ENCODE measurements at places on chromosomes 2 and 18.

DNA sequence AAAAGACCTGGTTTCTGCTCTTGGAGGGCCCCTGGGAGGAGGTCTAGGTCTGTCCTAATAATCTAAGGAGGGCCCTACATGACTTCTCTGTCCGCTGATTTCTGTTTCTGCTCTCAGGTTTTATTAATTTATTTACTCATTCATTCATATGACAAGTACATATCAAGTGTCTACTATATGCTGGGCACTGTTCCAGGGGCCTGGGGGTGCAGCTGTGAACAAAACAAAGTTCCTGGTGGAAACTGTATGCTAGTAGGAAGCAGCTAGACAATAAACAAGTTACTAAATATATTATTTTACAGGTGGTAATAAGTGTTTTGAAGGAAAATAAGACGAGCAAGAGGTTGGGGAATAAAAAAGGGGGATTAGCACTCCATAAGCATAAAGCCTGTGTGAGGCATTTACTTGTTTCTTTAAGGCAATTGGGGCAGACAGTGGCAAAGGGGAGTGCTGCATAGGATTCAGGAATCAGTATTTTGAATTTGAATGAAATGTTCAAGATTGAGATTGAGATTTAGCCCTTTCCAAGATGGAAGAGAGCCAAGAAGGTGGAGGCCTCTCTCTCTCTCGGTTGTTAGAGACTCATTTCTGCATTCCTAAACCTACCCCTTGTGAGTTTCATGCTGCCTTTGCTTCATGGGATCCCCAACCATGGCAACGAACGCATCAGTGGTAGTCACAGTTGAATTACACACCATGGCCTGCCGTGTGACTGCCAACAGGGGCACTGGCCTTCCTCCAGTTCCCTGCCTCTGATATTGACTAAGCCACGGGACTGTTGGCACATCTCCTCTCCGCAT lies 28.3 kb downstream of the DRC1 start:
- H3K36me3 ChIP-seq = no peaks in the 10 kb centered on the region
- no peak for DNase-seq
- no peaks in the 10 kb centered on the region for H3K27me3 ChIP-seq
- no peak overlapping the region for H3K4me3 ChIP-seq

GRCh38 chr2:222866358-222866960 lies 5.6 kb downstream of the ACSL3 start:
- no peak for DNase-seq
- H3K4me3 ChIP-seq = no peak overlapping the region
- H3K27ac ChIP-seq = no peak overlapping the region
- no peaks in the 10 kb centered on the region for H3K27me3 ChIP-seq
- no peaks in the 10 kb centered on the region for H3K36me3 ChIP-seq

DNA sequence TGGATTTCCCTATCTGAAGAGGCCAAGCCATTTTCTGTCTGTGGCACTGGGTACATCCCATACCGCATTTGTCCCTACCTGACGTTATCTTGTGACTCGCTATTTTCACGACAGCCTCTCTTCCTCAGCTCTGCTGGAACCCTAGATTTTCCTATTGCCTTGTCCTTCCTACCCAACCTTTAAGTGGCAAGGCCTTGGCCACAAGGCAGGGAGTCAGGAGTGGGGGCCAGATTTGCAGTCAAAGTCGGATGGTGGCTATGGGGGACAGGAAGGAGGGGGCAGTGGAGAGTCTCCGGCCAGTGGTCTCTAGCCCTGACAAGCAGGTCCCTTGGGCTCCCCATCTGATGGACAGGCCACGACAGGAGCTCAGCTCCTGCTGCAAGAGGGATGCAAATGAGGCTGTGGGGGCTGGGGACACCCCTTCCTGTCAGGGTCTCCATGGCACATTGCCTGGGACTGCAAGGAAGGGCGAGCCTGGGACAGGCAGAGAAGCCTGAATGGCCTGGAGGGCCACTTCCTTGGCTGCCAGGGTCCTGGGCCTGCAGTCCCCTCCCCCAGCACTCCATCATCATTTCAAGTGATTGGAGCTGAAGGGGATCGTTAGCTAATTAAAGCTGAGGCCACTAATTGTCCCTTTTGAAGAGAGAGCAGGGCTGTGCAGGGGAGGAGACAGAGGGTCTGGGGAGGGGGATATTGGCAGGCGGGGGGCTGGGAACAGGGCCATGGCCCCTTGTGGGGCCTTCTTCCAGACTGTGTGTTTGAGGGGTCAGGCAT lies 6.3 kb upstream of the ECEL1 start:
- peaks cover 30% of the 10 kb centered on the region for H3K4me1 ChIP-seq
- H3K27me3 ChIP-seq = peaks cover 16% of the 10 kb centered on the region
- no peak for DNase-seq
- no peak overlapping the region for H3K27ac ChIP-seq

DNA sequence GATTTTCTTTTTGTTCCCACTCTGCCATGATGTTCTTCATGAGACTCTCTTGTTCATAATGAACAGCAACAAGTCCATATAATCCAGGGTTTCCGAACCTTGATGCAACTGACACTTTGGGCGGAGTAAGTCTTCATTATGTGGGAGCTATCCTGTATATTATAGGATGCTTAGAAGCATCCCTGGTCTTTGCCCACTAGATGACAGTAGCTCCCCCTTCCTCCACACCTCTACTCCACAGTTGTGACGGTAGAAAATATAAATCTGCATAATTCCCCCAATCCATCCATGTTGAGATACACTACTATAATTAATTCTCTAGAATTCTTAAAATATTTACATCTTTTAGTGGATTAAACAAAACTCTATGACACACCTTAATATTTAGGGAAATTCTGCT lies 482.2 kb upstream of the CELF4 start:
- H3K4me1 ChIP-seq = no peaks in the 10 kb centered on the region
- H3K36me3 ChIP-seq = no peaks in the 10 kb centered on the region
- no peak overlapping the region for H3K4me3 ChIP-seq
- DNase-seq = no peak

DNA sequence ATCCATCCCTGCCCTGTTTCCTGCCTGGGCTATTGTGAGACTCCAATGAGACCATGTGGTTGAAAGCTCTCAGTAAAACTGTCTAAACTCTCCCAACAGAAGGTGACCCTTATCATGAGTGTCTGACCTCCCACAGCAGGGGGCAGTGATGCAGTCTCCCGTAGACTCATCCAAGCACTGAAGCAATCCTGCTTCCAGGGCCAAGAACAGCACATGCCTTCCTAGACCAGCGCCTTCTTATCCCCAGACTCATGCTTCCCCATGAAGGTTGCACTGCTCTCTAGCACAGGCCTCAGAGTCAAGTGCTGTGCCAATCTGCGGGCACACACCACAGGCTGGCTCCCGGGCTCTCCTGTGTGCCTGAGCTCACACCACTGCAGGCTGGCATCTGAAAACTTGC lies 112.3 kb downstream of the TNS1 start:
- DNase-seq = peak; percentile 22
- no peak overlapping the region for H3K4me3 ChIP-seq
- peaks cover 5% of the 10 kb centered on the region for H3K27me3 ChIP-seq

GRCh38 chr2:119333360-119333759 lies 33.3 kb downstream of the C2orf76 start:
- H3K36me3 ChIP-seq = no peaks in the 10 kb centered on the region
- DNase-seq = no peak
- H3K4me1 ChIP-seq = peaks cover 6% of the 10 kb centered on the region

DNA sequence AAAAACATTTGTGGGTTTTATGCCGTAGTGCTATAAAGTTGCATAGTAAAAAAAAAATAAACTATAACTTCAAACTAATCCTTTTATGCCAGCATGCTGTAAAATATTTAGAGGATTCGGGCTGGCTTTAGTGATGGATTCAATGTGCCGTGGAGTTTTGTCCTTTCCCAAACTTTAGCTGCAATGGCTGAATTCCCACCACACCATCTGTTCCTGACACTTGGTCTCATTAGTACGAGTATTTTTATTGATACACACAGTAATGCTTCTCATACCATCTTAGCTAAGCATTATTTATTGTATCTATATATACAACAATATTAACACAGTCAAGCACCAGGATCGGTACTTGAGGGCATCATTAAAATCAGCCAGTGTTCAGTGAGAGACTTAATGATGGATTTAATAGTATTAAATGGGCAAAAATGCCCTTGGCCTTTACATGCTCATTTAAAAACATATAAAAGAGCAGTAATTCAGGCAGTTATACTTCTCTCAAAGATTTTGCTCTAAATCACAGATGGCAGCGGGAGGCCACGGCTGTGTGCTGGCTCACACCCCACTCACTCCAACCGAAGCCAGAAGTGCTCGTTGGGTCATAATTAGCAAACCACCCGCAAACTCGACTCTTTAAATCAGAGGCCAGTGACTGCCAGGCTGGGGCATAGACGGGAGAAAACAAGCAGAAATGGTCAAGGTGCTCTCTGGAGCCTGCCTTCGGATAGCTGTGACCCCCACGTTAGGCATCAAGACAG lies 297.0 kb upstream of the REV1 start:
- no peaks in the 10 kb centered on the region for H3K4me1 ChIP-seq
- no peak for DNase-seq
- no peak overlapping the region for H3K4me3 ChIP-seq
- H3K27ac ChIP-seq = no peak overlapping the region
- no peaks in the 10 kb centered on the region for H3K27me3 ChIP-seq

GRCh38 chr2:95695613-95696012 lies 103.8 kb downstream of the TRIM43 start:
- no peak for DNase-seq
- no peak overlapping the region for H3K27ac ChIP-seq
- no peaks in the 10 kb centered on the region for H3K4me1 ChIP-seq
- no peaks in the 10 kb centered on the region for H3K36me3 ChIP-seq
- no peaks in the 10 kb centered on the region for H3K27me3 ChIP-seq

DNA sequence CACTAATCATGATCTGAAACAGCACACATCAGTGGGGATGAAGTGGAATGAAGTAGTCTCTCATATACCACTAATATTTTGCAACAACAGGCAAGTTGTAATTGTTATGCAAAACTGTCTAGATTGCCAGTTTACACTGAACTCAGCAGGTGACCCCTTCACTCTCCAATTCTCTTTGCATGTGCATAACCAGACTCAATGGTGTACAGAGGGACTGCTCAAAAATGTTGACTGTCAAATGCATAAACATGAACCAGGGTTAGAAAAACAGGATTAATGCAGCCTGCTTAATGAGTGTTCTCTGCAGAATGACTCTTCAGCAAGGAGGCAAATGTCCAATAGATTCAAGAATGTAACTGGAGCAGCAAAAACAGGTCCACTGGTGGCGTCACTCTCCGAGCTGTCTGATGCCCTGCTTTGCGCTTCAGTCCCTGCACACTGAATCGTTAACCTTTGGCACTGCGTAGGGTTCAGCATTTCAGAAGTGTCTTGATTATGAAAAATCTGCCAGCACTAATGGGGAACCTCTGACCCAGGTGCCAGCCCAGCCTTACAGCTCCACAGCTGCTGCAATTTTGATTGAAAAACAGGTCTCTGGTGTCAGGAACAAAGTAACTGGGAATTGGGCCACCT lies 209.3 kb downstream of the TDRD15 start:
- no peak overlapping the region for H3K4me3 ChIP-seq
- peaks cover 2% of the 10 kb centered on the region for H3K4me1 ChIP-seq
- H3K36me3 ChIP-seq = no peaks in the 10 kb centered on the region
- H3K27ac ChIP-seq = no peak overlapping the region

GRCh38 chr2:36002941-36003340 lies 352.6 kb upstream of the CRIM1 start:
- H3K27ac ChIP-seq = no peak overlapping the region

Data from neural progenitor cell (in vitro differentiated cells).